Prostate gland (tissue), 2 donors: ENCODE measurements at places on chromosomes 5 and 9.

DNA sequence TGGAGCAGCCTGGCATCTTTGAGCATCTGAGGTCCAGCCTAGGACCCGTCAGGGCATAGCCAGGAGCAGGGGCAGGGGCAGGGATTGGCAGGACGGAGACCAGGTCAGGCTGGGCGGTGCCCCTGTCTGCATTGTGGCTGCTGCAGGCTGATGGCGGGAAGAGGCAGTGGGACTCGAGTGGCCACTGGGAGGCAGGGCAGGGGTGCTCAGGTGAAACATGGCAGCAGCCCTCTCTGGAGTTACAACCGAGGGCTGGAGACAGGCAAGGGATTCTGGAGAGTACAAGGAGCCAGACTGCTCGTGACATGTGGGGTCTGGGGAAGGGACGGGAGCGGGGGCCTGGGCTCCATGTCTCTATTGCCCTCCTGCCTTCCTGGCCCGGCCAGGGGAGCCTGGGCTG, 97.4 kb upstream of the RAPGEF1 start:
- no peak for DNase-seq

GRCh38 chr5:109089191-109089590, 320.6 kb downstream of the PJA2 start:
- DNase-seq = no peak

- DNase-seq = no peak
These were observed 166.0 kb downstream of the ADAMTS12 start for GRCh38 chr5:33725806-33726205.

GRCh38 chr5:112119969-112120368, 299.1 kb downstream of the EPB41L4A start:
- no peak for DNase-seq

DNA sequence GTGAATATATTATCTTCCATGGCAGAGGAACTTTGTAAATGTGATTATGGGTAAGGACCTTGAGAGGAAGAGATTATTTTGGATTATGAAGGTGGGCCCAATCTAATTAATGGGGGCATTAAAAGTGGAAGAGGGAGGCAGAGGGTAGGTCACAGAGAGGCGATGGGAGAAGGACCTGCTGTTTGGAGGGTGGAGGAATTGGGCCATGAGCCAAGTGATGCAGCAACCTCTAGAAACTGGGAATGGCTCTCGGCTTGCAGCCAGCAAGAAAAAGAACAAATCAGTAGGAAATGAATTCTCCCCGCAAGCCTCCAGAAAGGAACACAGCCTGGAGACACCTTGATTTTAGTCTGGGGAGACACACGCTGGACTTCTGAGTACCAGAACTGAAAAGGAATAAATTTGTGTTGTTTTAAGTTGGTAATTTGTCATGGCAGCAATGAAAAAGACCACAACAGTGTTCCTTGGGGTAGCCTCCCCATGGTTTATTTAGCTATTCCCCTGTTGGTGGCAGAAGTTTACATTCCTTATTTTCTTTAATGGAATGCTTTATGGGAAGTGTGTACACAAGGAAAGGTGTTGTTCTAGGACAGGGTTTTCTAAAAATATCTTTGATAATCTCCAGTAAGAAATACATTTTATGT, 103.6 kb downstream of the HSPA4 start:
- no peak for DNase-seq

DNA sequence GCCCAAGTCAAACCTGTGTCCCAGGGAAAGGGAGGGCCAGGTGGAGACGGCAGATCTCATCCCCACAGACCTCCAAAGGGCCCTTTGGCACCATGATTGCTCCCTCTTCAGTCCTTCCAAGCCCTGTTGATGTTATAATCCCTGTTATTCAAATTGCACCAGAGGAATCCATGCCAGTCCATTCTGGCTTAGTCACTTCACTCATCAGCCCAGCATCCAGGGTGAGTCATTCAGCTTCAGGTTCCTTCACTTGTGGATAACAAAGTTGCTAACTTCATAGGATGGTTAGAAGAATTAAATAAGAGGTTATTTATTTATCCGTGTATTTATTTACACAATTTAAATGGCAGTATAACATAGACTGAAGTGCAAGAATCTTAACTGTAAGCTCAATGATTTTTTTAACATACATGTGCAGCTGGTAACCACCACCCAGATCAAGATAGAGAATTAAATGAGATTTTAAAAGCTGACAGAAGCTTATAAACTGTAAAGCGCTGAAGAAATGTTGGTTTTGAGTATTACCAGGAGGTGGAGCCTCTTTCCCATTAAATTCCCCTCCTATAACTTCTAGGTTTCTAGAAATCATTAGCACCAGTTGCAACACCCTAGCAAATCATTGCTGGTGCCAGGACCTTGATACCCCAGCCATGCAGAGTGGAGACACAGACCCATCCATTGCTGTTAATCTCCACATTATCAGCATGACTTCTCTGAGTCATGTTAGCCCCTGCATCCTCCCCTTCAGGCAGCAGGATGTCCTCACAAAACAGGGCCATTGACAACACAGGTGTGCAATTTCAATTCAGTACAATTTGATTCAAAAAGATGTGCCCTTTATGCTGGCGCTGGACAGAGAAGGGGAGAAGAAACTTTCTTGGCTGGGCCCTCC, 77.4 kb downstream of the SEC61B start:
- no peak for DNase-seq

- DNase-seq = no peak
These were observed 267.9 kb downstream of the COX7C start for GRCh38 chr5:86885489-86886230.

DNA sequence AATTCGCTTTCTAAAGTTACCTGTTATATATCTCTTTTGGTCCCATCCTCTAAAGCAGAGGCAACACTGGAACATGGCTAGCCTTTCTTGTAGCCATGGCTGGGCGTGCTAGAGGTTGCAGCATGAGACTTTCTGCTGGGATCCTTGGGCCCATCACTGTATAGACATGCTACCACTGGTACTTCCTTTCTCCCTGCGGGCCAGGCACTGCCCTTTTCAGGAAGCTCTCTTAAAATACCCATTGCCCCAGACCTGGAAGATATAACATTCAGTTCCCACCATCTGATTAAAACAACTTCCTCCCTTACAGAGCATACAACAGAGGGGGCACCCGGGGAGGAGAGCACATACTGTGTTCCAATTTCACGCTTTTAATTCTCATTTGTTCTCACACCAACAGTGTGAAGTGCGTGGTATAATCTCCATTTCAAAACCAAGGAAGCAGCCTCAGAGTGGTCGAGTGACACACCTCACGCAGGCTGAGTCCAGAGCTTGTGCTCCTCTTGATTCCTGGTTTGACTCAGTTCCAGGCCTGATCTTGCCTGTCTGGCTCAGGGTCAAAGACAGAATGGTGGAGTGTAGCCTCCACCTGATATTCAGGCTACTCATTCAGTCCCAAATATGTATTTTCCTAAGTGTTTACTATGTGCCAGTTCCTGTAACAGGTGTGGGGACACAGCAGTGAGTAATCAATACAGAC, 22.6 kb downstream of the PTGS1 start:
- no peak for DNase-seq

DNA sequence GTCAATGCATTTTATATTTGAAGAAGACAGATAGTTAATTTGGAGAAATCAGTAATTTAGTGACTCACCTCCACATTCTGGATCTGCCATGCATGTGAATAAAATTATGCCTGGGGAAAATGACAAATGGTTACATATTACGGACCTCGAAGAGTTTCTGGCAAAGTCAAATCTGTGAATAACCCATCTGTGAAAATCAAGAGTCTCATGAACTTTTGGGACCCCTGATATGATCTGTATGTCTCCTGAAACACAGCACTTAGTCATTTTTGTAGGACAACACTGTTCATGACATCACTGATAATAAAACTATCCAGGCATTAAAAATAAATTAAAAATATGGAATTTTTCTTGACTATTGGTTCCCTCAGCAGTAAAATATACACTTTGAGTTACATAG, 584.5 kb downstream of the TLE4 start:
- DNase-seq = no peak

- DNase-seq = no peak
These were observed 35.1 kb downstream of the BASP1 start for GRCh38 chr5:17252543-17252942.

DNA sequence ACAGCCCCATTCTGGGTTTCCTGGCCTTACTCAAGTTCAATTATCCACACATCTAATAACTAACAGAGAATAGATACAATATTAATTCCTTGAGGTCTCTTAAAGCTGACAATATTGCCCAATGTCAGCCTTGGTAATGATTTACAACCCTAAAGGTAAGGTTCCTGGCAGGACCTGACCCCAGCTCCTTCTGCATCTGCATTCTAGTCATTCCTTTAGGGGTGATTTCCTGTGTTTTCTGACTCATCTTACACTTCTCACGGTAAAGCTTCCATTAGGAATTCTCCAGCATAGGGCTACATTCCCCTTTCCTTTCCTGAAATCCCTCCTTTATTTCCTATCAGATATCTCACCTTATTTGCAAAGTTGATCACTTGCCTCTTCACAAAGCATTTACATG, 9.3 kb downstream of the HAVCR1 start:
- DNase-seq = no peak

- peak; percentile 41 for DNase-seq
These were observed 467 bp downstream of the CNOT6 start for GRCh38 chr5:180494510-180495181.

DNA sequence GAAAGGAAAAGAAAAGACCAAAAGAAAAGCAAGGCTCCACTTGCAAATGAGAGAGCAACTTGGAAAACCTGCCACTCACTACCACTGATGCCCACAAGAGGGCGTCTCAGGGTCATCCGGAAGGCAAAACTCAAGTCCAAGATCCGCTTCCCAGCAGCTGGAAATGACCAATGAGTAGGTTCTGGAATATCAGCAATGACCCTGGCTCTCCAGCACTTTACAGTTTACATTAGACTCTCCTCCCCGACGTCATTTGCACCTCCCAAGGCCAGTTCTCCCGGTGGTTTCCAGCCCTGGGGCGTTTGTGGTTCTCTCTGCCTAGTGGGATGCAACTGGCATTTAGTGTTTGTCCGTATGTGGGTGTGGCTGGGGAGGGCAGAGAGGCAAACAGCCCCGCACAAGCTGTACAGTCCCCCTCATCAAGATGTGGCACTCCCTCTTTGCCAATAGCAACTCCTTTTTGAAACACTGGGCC, 193.8 kb upstream of the ZNF618 start:
- peak; percentile 67 for DNase-seq
